Activated CD4-positive, alpha-beta T cell treated with anti-CD3 and anti-CD28 coated beads for 24 hours (primary cell): ENCODE measurements at places on chromosomes 5 and 9.

GRCh38 chr5:132752581-132753125 lies 5.4 kb downstream of the CCNI2 start:
- no peak for DNase-seq

- DNase-seq = no peak
Measured at GRCh38 chr5:125109293-125109692, 362.9 kb upstream of the ZNF608 start.

DNA sequence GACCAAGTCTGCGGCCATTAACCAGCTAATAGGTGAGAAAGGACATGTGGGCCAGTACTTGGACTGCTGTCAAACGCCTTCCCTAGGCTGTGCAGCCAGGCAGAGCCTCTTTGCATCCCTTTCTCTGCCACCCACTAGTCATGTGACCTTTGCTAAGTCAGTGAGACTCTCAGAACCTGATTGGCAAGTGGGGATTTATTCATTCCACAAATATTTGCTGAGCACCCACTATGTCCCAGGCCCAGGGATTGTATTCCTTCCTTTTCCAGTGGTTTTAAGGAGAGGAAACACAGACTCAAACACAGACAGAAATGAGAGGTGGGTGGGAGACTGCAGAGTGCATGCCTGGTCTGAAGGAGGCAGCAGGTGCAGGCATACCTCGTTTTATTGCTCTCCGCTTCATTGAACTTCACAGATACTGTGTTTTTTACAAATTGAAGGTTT lies 71.6 kb upstream of the GALNT10 start:
- no peak for DNase-seq

- DNase-seq = no peak
Measured at GRCh38 chr5:84487963-84488362, 103.3 kb upstream of the EDIL3 start.

- DNase-seq = no peak
Measured at GRCh38 chr9:84922051-84922450, 252.5 kb downstream of the NTRK2 start.

DNA sequence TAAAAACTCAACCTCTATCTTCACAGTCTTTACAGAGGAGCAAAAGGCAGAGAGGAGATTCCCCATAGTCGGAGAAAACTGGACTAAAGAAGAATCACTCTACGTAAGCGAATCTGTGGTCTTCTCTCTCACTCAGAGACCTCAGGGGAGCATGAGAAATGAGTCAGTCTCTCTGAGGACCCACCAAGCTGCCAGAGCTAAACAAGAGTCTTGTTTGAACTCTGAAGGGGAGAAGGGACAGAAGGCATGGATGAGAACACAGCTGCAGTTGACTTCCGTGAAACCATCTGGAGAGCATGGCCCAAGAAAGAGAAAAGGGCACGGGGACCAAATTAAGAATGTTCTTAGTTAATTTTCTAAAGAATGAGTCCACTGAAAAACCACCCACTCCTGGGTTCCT lies 12.8 kb upstream of the MAN2A1 start:
- no peak for DNase-seq

DNA sequence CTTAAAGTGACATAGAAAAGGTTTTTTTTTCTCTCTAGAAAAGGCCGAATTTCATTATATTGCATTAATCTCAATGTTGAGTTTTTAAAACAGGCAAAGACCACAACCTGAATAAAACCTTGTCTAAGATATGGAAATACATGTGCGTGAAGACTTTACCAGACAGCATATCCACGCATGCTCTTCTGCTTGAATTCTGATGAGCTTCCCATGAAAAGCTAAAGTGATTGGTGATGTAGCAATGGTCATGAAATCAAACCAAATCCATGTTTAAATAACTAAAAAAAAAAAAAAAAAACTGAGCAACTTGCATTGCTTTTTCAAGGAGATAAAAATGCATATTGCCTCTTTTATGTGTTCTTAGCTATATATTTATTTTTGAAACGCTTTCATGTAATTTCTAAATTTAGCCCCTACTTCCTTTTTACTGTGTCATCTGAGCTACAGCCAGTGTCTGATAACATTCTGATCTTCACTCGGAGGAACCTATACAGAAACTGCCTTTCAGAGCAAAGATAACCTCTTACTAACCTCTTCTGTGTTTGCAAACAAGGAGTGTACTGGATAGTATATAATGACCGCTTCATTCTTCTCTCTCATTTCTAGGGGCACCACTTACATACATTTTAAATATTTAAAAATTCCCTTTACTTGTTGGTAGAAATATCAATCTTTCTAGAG lies 179.1 kb upstream of the GNA14 start:
- DNase-seq = no peak

DNA sequence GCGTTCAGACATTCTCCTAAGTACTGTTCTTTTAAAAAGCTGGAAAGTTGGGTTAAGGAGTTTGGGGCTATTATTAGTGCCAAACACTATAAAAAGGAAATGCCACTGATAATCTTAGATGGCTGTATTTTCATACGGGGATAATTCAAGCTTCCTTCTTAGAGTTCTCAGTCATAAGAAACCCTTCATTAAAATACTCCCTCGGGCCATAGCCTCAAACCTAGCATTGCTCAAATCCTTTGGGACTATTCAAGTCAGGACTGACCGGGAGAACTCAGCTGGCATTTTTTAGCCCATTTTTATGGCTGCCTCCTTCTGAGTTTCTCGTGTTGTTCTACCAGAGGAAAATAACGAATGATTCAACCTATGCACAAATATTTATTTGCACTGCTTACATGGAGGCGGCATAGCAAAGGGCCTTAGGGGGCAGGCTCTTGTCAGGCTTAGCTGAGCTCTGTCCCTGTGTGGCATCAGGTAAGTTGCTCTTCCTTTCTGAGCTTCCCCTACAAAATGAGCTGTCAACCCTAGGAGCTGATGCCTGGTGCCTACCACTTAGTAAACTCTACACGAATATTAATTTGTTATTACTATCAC lies 33.5 kb upstream of the ADAM19 start:
- no peak for DNase-seq

DNA sequence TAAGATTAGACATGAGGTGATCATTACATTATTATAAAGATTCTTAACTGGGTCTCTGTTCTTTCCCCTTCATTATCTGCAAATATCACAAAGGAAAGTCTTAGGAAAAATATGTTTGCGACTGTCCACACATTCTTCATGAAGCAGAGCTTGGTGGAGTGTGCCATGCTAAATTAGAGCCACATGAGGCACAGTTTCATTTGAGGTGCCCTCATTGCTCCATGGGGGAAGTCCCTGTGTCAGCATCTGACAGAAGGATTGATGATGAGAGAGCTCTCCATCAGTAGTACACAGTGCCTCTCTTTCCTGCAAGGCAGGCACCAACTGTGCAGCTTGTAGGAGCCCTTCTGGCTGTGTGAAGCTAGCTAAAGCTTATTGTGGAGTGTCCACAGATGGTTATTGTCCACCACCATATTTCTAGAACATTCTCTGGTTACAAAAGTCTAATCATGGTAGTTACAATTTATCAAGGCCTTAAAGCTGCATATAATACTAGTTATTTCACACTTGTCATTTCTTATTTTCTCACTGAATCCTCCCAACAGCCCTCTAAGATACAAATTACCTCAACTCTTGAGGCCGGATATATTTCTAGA lies 63.9 kb downstream of the C9orf152 start:
- no peak for DNase-seq

- no peak for DNase-seq
Measured at GRCh38 chr5:73938280-73938937, 312.4 kb downstream of the ARHGEF28 start.

DNA sequence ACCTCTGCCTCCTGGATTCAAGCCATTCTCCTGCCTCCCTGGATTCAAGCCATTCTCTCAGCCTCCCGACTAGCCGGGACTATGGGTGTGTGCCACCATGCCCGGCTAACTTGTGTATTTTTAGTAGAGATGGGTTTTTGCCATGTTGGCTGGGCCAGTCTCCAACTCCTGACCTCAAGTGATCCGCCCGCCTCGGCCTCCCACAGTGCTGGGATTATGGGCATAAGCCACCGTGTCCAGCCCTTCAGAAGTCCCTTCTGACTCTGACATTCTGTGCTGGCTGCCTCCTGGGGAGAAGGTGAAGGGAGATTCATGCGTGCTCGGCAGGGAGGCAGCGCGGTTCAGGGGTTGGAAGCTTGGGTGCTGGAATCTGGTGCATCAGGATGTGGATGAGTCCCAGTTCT lies 28.8 kb downstream of the PRRX2 start:
- no peak for DNase-seq

DNA sequence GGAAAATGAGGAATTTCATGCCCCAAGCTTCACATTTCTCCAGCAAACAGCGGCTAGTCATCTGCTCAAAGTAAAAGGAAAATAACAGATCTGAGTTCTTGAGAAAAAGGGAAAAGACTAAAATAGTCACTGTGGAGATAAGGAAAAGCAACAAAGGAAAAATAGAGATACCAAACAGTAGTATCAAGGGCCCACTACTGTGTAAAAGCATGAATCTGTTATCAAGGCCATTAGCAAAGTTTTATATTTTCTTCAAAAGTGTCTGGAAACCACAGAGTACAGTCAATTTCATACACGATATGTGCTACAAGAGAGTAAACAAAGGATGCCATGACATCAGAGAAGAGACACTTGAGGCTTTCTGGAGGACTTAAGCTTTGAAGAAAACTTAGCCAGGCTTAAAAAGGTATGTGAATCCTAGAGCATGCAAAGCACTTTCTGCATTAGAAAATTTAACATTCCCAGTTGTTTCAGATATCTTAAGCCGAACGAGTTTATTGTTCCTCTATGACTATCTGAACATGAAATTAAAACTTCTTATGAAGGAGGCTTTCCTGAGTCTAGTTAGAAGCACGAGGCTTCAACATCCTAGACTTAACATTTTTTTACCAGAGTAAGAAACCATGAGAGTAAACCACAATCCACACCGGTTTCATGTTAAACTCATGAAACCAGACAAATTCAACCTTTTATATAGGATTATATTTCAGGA lies 1.2 kb downstream of the TTC33 start:
- DNase-seq = no peak

DNA sequence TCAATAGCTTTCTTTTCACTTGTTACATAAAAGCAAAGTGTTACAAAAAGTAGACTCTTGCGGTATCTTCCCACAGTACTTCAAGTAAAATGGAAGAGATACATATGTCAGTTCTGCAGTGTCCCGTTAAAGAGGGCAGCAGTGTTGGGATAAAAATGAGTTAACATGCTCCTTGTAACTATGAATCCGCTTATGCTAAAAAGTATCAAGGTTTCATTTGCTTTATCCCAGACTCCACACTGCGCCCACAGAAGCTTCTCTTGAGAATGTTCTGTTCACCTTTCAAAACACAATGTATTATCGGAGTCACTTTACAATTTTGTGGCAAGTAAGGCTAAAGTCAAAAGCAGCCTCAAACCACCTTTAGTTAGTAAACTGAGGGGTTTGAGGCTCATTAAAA lies 790 bp downstream of the PTAR1 start:
- no peak for DNase-seq

GRCh38 chr5:9903801-9904200 lies 273.6 kb upstream of the TAS2R1 start:
- no peak for DNase-seq

DNA sequence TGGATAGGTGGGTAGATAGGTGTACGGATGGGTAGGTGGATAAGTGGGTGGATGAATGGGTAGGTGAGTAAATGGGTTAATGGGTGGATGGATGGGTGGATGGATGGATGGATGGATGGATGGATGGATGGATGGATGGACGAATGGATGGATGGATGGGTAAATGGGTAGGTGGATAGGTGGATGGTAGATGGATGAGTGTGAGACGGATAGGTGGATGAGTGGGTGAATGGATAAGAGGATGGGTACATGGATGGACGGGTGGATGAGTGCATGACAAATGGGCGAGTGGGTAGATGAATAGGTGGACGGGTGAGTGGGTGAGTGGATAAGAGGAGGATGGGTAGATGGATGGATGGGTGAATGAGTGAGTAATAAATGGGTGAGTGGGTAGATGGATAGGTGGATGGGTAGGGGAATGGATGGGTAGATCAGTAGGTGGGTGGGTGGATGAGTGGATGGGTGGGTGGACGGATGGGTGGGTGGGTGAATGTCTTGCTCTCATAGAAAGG lies 179.2 kb downstream of the FGF18 start:
- no peak for DNase-seq

- DNase-seq = no peak
Measured at GRCh38 chr5:80129146-80129545, 94.0 kb downstream of the THBS4 start.

- no peak for DNase-seq
Measured at GRCh38 chr5:116137544-116138378, 52.9 kb downstream of the COMMD10 start.

DNA sequence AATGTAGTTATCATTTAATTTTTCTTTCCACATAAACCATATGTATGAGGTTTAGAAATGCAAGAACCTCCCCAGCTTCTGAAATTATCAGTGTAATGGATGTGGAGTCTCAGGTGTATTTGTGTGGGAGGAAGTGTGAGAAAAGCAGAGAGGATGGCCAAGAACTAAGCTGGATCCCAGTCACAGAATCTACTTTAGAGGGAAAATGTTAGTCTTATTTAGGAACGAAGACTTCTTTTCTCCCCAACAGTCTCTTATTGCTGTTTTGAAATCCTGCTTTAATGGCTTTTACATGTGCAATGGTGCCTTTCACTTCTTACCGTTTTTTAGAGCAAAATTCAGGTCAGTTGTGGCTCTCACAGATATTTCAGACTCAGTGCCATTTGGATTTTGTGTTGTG lies 3.0 kb downstream of the EQTN start:
- DNase-seq = no peak

DNA sequence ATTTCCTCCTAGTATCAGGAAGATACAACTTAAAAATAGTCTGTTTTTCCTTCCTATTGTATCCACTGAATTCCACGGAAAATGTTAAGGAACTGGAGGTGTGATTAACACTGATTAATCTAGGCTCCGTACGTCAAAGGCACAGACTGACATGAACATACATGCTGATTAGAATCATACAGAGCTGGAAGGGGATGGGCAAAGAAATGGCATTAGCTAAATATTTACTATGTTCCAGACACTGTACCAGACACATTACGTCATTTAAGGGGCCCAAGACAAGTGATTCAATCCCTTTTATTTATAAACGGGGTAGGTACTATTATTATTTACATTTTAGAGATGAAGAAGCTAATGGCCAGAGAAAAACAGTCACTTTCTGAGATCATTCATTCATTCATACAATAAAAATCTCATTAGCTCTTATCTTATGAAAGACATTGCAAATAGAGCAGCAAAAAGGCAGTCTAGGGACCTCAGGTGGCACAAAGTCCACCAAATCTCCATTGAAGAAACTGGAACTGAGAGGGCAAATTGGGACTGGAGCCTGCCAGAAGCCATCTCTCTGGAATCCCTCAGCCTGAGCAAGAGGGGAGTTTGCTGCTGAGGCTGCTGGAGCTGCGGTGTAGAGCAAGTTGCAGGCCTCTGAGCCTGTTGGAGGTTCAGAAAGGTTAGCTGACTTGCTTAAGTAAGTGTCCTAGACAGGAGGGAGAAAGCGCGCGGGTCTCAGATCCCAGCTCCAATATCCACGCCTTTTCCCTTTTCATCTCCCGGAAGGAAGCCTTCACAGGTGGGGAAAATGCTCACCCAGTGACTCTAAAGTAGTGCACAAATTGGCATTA lies 1.6 kb upstream of the TGFBR1 start:
- no peak for DNase-seq

GRCh38 chr5:94243612-94244011 lies 374.8 kb downstream of the KIAA0825 start:
- no peak for DNase-seq
